Testis (tissue), 5 donors: ENCODE measurements at places on chromosomes 2 and 18.

GRCh38 chr18:23563377-23564043 is 22.8 kb downstream of the NPC1 start:
- no peaks in the 10 kb centered on the region for H3K4me1 ChIP-seq
- no peak overlapping the region for H3K27ac ChIP-seq
- no peaks in the 10 kb centered on the region for H3K27me3 ChIP-seq
- H3K36me3 ChIP-seq: no peaks in the 10 kb centered on the region
- no peak overlapping the region for H3K4me3 ChIP-seq

DNA sequence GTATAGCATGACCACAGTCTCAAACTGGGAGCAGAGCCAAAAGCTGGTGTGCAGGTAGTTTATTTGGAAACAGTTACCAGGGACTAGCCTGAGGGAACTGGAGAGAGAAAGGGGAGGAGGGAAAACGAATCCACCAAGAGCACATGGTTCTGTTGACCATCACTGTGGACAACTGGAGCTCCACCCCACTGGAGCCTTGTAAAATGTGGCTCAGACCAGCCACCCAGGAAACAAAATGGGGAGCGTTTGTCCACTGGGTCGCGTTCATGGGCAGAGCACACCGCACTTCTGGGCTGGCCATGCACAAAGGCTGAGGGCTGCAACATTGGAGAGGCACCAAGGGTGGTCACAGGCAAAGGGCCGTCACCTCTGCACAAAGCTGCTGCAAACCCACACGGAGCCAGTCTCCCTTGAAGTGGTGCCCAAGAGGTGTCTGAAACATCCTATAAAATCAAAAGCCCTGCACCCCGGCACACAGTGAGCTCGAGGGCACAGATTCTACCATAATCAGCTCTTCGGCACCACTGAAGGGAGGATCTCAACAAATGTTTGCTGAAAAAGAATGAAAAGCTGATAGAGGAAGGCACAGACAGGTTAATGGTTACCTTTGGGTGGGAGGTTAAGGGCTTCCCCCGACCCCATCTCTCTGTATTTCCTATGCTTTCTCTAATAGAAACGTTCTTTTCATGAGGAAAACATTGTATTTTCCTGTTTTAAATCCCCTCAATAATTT is 192.9 kb downstream of the INHBB start:
- H3K36me3 ChIP-seq: no peaks in the 10 kb centered on the region
- H3K4me3 ChIP-seq: no peak overlapping the region
- no peak for DNase-seq
- H3K27ac ChIP-seq: no peak overlapping the region

DNA sequence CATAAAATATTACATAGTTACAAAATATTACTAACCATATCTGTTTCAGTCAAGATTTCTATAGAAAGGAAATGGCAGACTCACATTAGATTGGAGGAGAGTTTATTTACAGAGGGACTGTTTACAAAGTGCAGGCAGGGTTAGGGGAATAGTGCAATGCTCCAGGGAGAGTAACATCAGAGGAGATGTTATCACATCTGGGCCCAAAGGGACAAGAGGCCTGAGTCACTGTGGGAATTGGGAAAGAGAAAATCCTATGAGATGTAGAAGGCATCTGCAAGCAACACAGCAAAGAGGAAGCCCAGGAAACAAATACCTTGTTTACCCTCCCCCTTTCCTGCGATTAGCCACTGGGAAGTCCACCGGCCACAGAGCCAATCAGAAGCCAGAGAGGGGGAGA is 227.3 kb upstream of the TANK start:
- H3K4me1 ChIP-seq: no peaks in the 10 kb centered on the region
- H3K27ac ChIP-seq: no peak overlapping the region
- no peaks in the 10 kb centered on the region for H3K27me3 ChIP-seq
- no peaks in the 10 kb centered on the region for H3K36me3 ChIP-seq

DNA sequence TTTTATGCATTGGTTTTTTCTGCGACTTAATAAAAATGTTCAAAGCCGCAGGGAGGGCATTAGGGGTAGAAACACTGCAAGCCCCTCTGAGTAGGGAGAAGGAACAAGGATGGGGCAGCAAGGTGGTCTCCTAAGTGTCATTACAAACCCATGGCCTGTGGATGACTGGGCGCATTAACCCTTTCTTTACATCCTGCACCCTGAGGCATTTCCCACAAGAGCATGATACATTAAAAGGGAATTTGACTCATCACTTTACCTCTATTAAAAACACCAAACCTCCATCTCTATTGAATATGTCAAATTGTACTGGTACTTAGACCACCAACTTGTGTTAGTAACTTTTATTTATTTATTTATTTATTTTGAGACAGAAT is 112.5 kb downstream of the VIT start:
- no peaks in the 10 kb centered on the region for H3K36me3 ChIP-seq
- no peak overlapping the region for H3K4me3 ChIP-seq
- no peak overlapping the region for H3K27ac ChIP-seq
- H3K27me3 ChIP-seq: no peaks in the 10 kb centered on the region
- H3K4me1 ChIP-seq: no peaks in the 10 kb centered on the region

DNA sequence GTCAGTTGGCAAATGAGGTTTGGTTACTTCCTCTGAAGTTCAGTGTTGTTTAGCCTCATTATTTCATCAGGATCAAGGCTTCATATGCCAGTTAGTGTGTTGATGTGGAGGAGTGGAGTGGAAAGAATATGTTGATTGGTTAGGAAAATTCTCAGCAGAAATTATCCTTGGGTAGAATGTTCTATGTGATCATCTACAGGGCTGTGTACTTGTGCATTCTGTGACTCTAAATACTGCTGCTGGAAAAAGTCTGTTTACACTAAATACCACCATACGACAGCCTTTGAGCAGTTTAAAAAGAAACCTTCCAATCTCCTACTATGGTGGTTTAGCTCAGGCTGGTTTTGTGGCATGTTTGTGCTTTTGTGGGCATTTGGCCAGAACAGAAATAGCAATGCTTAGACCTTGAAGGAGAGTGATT is 25.8 kb downstream of the CAB39 start:
- no peak for DNase-seq
- H3K27me3 ChIP-seq: no peaks in the 10 kb centered on the region
- H3K4me1 ChIP-seq: peaks cover 12% of the 10 kb centered on the region

GRCh38 chr2:241804326-241805229 is 4.4 kb upstream of the NEU4 start:
- H3K27me3 ChIP-seq: no peaks in the 10 kb centered on the region
- no peaks in the 10 kb centered on the region for H3K36me3 ChIP-seq
- DNase-seq: peak; percentile 18
- H3K4me3 ChIP-seq: peak overlapping the region; percentile 41
- peak overlapping the region; percentile 73 for H3K27ac ChIP-seq

DNA sequence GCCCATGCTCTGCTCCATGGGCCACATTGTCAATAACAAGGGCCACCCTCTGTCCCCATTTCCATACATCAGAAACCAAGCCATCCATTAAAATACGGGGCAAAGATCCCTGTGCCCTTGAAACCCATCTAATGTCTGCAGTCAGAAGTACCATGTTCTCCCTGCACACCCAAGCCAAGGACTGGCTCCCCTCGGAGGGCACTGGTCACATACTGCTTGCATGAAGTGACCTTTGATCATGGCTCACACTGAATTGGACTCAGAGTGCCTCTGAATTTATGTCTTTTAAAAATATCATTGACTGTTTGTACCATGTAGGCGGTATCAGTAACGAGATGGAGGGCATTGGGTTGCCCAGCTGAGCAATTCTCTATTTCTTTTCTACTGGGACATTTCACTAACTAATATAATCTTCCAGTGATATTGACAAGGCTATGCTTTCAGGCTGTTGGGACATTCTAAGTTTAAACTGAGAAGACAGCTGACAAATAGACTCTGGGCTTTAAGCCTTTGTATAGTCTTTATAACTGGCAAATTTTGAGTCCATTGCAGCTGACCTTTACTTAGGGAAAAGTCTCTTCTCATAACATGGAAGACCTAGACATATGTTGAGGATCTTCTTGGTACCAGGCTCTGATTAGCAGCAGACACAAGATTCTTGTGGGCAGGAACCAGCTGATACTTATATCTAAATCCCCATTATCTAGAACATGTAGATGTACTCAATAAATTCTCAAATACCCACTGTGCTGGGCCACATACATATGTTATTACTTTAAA is 214.3 kb downstream of the MYCN start:
- no peaks in the 10 kb centered on the region for H3K4me1 ChIP-seq
- H3K27ac ChIP-seq: no peak overlapping the region
- DNase-seq: no peak
- no peak overlapping the region for H3K4me3 ChIP-seq
- no peaks in the 10 kb centered on the region for H3K36me3 ChIP-seq
- H3K27me3 ChIP-seq: no peaks in the 10 kb centered on the region

DNA sequence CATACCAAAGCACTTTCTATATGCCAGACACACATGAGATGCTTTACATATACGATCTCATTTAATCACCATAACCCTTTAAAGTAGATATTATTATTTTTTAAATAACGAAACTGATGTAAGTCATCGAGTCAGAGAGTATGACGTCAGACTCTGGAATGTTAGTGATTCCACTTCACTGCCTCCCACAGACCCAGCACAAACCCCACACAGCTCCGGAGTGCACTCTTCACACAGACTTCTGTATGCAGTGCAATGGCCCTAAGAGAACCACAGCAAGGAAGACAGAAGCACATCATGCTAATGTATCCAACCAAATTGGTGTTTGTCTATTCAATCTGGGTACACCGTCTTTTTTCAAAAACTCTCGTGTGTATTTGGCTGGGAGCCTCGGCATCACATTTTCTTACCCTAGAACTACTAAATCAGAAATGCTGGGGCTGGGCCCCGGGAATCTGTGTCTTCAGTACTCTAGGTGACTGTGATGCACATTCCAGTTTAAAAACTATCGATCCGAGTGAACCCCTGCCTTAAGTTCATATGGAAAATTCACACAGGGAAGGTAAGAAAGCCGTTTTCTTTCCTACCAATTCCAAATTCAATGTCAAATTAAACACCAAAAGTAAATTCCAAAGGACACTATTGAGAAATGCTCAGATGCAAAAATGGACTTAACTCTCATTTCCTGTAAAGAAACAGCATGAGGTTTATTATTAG is 117.7 kb upstream of the ACVR1C start:
- no peaks in the 10 kb centered on the region for H3K36me3 ChIP-seq
- no peaks in the 10 kb centered on the region for H3K27me3 ChIP-seq
- H3K4me3 ChIP-seq: no peak overlapping the region
- no peak for DNase-seq

DNA sequence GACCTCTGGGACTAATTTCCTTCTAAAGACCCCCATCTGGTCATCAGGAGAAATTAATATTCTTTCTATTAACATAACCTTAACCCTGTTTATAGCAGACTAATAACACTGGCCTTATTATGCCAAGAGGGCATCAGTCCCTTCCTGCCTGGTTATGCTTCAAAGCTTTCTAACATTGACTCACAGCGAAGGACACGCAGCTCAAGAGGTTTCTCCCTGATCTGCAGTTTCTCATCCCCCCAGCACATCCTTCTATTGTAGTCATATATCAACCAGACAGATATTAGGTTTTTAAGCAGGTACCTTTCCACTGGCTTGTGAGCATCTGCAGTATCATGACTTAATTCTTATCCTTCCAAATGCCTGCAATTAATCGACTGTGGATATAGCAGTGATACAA is 100.0 kb upstream of the CXCR4 start:
- no peak for DNase-seq
- no peaks in the 10 kb centered on the region for H3K4me1 ChIP-seq
- no peak overlapping the region for H3K4me3 ChIP-seq
- H3K36me3 ChIP-seq: no peaks in the 10 kb centered on the region
- no peak overlapping the region for H3K27ac ChIP-seq
- H3K27me3 ChIP-seq: no peaks in the 10 kb centered on the region

DNA sequence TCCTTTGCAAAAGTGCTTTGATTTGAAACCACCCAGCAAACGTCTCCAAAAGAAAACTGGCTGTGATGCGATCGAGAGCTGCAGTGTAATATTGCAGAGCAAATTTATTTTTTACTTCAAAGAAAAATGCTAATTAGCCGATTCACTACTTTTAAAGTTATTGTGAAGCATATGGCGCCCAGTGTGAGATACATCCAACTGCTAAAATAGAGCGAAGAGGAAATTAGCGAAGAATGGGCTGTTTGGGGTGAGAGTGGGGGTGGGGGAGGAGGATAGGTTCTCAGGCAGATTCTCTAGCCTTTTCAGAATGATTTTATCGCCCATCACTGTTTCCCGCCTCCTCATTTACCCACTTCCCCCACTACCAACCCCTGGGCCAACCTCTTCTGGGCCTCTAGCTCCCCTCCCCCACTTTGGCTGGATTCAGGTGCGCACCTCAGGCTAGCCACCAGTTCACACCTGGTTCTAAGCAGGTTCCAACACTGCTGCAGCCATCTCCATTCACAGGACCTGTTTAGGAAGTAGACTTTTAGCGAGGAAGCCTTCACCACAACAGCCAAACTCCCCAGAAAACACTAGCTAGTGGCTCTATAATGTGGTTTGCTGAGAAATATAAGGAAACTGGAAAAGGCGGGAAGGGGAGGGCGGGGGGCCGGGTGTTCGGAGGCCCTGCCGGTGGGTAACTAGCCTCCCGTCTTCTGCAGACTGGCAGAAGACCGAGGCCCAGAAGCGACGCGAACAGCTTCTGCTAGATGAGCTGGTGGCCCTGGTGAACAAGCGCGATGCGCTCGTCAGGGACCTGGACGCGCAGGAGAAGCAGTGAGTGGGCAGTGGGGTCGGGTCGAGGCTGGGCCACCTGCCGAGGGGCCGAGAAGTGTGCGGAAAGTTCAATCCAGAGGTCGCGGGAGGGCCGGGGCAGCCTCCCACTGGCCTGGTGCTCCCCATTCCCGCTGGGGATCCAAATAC is 6.0 kb upstream of the OTX1 start:
- no peak overlapping the region for H3K4me3 ChIP-seq
- H3K36me3 ChIP-seq: no peaks in the 10 kb centered on the region
- H3K27ac ChIP-seq: no peak overlapping the region
- no peaks in the 10 kb centered on the region for H3K4me1 ChIP-seq
- H3K27me3 ChIP-seq: no peaks in the 10 kb centered on the region

DNA sequence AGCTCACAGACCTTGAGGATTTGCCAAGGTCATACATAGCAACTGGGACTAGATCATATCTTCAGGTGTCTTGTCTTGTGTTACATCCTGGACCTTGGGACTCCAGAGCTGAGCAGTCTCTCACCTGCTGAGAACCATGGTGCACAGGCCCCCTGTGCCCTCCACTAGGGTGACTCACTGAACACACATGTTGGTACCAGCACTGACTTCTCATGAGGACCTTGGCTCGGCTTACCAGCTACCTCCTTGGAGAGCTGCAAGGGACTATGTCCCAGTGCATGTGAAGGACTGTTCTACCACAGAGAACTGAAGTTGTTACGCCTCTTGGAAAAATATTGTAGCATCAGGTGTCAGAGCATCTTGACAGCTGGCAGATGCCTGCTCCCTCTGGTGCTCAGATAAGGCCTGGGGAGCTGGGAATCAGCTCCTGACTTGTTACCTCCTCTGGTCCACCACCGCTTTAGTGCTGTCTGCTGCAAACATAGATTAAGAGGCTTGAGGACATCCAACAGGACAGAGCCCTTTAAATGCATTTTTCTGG is 72.1 kb downstream of the WDSUB1 start:
- no peaks in the 10 kb centered on the region for H3K36me3 ChIP-seq
- no peaks in the 10 kb centered on the region for H3K4me1 ChIP-seq
- DNase-seq: no peak
